ENCODE measurements at places on chromosomes 1 and 21.

GRCh38 chr1:157596384-157596783 lies 1.5 kb downstream of the FCRL4 start:
- no peak for DNase-seq

DNA sequence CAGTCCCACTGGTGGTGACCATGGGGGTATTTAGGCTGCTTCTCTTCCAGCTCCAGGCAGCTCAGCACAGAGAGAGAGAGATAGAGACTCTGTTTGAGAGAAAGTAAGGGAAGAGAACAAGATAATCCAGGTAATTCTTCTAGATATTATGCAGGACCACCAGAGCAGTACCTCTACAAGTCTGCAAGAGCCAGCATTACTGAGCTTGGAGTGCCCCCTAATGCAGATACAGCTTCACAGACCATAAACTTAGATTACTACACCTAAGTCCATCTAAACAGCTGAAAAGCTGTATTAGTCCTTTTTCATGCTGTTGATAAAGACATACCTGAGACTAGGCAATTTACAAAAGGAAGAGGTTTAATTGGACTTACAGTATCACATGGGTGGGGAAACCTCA lies 570.3 kb downstream of the LRRIQ3 start:
- no peak for DNase-seq

DNA sequence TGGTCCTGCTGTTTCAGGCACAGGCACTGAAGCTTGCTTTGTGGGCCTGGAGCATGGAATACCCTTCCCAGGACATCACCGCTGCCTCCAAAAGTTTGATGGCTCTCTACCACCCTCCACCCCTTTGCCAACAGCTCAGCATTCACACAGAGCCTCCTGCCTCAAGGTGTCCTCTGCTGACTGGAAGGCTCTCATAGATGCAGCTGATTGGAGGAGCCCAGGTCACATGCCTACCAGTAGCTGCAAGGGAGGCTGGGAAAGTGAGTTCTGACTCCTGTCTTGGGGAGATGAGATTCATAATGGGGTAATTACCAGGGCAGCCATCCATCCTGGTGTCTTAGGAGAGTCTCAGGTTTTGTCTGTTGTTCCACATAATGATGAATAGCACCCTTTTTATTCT lies 124.8 kb upstream of the GRIK3 start:
- no peak for DNase-seq

- DNase-seq = no peak
Measured at GRCh38 chr21:28771790-28772501, 220.7 kb downstream of the LTN1 start.

DNA sequence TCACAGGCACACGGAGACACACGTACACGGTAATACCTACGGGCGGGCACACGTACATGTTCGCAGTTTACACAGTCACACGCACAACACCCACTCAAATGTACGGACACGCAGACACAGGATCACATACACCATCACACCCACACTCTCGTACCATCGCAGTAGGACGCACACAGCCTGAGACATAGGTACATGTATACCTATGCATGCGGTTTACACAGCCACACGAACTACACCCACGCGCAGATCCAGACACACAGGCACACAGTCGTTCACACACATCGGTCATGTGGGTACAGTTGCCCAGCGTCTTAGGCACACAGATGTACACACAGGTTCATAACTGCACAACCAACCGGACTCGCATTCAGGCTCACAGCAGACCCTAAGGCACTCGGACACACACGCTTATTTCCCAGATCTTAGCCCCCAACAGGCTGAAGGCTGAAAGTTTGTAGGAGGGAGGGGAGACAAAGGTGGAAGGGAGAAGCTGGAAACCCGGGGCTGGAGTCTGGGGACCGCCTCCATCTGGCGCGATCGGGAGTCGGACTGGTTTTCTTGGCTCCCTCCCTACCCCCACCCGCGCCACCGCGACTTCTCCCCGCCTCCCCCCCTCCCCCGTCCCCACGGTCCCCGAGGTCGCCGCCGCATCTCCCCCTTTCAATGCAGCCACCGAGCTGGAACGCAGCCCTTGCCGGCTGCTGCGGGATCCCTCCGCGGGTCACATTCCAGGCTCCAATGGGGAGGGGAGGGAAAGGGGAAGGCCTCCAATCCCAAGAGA lies 51.9 kb upstream of the SYNC start:
- no peak for DNase-seq

- no peak for DNase-seq
Measured at GRCh38 chr21:26164311-26164710, 6.3 kb downstream of the APP start.

GRCh38 chr1:46646331-46646730 lies 21.8 kb downstream of the ATPAF1 start:
- no peak for DNase-seq

GRCh38 chr21:45863751-45864150 lies 117.8 kb upstream of the COL6A1 start:
- DNase-seq = no peak

Data from pulmonary artery endothelial cell (primary cell).